NCI-H2029 (cell line): ENCODE measurements at places on chromosomes 1 and 21.

DNA sequence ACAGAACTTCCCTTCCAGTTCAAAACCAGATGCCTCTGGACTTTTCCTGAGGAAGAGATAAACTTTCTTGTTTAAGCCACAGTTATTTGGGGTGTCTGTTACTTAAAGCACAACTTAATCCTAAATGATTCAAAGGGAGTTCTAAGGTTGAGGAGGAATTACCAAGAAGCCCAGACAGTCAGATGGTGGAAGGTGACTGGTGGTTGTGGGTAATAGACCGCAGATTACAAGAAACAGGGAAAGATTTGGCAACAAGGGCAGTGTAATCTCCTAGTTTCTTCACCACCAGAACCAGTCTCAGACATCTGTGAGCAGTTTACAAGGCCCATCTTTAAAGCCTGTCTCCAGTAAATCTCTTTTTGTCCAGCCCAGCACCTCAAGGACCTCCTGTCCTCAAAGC is 130.1 kb upstream of the CTTNBP2NL start:
- DNase-seq = no peak

- DNase-seq = no peak
Observed at GRCh38 chr1:8137481-8138244, 111.6 kb upstream of the ERRFI1 start.

- DNase-seq = no peak
Observed at GRCh38 chr1:43541721-43542401, 11.2 kb downstream of the PTPRF start.

DNA sequence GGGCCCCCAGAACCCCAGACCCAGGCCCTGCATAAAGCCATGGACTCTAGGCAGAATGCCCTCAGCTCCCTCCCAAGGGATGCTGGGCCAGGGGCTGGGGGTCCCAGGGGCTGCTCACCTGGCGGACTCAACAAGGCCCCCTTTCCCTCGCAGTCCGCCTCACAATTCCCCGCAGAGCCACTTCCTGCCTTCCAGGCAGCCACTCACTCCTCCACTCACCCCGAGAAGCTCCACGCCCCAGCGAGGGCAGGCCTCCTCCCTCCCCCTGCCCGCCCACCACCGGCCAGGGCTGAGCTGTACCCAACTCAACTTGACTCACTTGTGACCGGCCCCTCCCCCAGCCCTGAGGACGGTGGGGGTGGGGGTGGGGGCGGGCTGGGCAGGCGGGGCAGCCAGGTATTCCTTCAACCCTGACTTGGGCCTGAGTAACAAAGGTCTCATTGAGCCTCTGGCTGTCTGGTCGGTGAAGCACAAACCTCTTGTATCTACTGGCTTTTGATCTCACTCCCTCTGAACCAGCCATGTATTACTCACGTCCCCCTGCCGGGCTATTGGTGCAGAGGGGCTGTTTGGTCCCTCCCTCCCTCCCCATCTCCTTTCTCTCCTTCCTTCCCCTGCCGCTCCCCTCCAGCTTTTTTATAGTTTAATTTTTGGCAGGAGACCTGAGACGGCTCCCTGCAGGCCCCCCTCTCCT is 5.9 kb downstream of the BLACAT1 start:
- DNase-seq = no peak

GRCh38 chr21:30829659-30830058 is at the start of gene KRTAP7-1:
KRTAP7-1 (minus strand) TSS chr21:30829759; CDS start chr21:30829698, 61 bp downstream.
- DNase-seq = no peak
